ENCODE measurements at places on chromosomes 4 and X.
A peak's percentile ranks its signal among the peaks of the same experiment; 100 is the strongest.

- no peak for DNase-seq
Observed at GRCh38 chrX:73944563-73944908, 359.4 kb upstream of the ZCCHC13 start.

- DNase-seq = peak; percentile 23
Observed at GRCh38 chrX:40152741-40153344, 55.1 kb upstream of the BCOR start.

GRCh38 chr4:138521809-138522208 lies 279.7 kb upstream of the SLC7A11 start:
- no peak for DNase-seq

DNA sequence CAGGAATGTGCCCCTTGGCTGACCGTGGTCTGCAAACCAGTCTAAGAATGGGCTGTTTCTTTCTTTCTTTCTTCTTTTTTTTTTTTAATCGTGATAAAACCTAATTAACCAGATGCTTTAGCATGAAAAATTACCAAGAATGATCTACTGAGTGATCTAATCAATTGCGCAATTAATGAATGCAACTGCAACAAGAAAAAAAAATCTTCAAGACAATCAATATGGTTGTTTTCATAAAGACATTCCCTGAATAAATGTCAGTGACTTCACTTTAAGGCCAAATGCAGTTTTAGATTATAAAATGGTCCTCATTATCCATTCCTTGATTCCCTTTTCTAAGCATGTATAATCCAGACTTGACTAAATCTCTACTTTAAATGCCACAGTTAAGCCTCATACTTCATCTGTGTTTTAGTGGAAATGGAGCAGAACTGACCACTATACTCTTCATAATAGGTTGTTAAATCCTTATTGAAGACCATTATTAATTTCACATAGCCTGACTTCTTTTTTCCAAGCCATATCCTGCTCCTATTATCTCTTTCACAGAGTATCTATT lies 51.6 kb upstream of the SETD7 start:
- DNase-seq = no peak

DNA sequence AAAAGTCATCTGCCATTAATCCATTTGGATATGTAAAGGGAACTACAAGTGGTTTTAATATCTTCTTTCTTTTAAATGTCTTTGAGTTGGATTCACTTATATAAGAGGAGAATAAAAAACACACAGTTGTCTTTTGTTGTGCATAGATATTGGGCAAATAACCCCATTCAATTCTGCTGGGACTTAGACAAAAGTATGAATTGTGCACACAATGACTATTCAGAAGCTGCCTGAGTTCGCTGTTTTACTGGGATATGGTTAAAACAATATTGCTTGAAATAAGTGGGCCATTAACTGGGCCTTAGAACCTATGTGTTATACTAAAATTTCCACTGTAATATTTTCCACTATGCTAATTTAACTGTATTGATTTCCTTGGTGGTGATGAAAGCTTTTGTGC lies 71.7 kb downstream of the PCYT1B start:
- no peak for DNase-seq

DNA sequence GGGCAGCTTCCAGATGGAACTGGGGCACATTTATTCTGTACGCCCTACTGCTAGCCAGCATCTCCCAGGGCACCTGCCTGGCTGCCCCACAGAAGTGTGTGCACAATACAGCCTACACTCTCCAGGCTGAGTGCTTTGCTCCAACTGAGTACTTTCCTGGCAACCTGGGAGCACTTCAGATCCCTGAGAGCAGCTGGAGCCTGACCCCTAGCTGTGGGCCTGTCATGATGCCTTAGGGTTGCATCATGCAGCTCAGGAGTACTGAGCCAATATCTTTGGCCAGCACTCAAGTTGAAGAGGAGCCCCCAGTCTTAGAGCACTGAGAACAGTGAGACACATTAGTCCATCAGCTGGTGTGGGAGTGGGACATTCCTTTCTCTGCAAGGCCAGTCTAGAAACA lies 321.9 kb downstream of the CFAP47 start:
- no peak for DNase-seq

DNA sequence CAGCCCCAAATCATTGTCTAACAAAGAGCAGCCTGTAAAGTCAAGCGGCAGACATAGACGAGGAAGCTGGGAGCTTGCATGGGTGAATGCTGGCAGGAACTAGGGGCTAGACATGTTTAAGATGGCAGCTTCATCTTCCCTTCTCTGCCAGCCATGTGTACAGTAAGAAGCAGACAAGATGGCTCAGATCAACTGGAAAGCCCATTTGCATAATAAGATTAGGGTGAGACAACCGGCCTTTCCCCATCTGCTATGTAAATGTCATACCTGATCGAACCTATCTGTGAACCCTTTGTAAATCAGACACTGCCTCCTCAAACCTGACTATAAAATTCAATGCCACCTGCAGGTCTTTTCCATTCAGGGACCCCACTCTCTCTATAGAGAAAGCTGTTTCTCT lies 22.8 kb upstream of the HADH start:
- DNase-seq = peak; percentile 71

- no peak for DNase-seq
Observed at GRCh38 chr4:22625311-22625710, 67.4 kb upstream of the GBA3 start.

GRCh38 chr4:130486841-130487240 lies 1390.9 kb downstream of the C4orf33 start:
- no peak for DNase-seq

DNA sequence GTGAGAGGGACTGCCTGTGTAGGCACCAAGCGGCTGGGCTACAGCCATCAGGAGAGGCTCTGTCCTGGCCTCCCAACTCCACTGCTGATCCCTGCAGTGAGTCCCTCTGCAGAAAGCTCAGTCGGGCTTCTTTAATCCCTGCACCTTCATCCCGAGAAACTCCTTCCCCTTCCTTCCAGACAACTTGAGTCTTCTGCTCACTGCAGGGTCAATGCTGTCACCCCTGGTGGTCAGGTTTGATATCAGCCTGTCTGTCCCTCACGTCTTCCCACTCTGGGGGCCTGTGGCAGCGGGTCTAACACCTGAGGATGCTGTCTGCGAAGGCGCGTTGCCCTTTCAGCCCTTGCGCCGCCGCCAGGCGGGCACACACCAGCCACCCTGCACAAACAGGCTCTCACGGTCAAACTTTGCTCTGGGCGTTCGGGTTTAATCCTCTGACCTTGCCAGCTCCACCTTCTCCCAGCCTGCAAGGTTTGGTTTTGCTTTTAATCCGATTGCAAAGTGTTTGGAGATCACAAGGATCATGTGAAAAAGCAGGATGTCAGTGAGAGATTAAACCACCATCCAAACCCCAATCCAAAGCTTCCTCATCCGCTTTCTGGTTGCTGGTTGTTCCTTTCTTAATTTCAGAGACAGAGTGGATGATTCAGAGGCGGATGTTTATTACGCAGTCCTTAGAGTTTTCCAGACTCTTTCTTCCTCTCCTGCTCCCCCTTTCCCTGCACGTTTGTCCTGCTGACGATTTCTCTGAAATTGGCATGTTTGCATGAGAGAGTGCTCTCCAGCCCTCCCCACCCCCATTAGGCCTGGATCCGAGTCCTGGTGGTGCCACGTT lies 74.8 kb upstream of the SLC34A2 start:
- DNase-seq = no peak

- DNase-seq = no peak
Observed at GRCh38 chr4:67396008-67396407, 149.3 kb downstream of the CENPC start.

DNA sequence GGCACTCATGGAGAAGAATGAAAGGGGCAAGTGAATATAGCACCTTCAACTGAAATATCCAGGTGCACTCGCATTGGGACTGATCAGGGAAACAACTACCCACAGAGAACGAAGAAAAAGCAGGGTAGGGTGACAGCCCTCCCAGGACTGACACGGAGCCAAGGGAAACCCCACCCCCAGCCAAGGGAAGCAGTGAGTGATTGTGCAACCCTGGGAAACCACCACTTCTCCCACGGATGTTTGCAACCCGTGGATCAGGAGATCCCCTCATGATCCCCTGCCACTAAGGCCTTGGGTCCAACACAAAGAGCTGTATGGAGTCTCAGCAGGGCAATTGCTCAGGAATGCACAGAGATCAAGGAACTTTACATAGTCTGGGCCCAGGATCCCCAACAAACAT lies 158.5 kb upstream of the HCCS start:
- DNase-seq = no peak

GRCh38 chr4:176645246-176645960 lies 147.3 kb downstream of the VEGFC start:
- DNase-seq = no peak

- no peak for DNase-seq
Observed at GRCh38 chr4:77843628-77844027, 19.0 kb upstream of the MRPL1 start.

- no peak for DNase-seq
Observed at GRCh38 chr4:2101346-2102044, 42.4 kb downstream of the NAT8L start.

GRCh38 chr4:26088433-26088928 lies 174.5 kb downstream of the SMIM20 start:
- no peak for DNase-seq

- no peak for DNase-seq
Observed at GRCh38 chr4:80412322-80412721, 76.8 kb downstream of the CFAP299 start.

DNA sequence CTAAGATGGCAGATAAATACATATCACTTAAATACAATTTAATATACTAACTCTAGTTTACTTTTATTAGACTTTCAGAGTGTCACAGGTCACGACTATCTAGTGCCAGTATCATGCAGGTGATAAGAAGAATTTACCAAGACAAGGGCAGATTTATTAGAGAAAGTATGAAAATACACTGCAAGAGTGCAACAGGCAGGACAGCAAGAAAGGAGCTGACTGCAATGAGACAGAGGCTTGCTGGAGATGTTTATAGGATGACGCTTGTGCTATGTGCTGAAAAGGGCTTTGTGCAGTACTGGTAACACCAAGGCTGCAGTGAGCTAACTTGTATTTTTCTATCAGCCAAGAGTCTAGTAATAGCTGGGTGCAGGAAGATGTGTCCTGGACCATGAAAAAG lies 96.7 kb upstream of the QRFPR start:
- DNase-seq = no peak

- DNase-seq = no peak
Observed at GRCh38 chrX:71577682-71578081, 555 bp upstream of the GCNA start.

GRCh38 chr4:87103691-87104187 lies 116.7 kb downstream of the KLHL8 start:
- no peak for DNase-seq

- no peak for DNase-seq
Observed at GRCh38 chrX:68345025-68345424, 88.3 kb downstream of the OPHN1 start.

GRCh38 chr4:144504883-144505282 lies 141.1 kb upstream of the HHIP start:
- no peak for DNase-seq

DNA sequence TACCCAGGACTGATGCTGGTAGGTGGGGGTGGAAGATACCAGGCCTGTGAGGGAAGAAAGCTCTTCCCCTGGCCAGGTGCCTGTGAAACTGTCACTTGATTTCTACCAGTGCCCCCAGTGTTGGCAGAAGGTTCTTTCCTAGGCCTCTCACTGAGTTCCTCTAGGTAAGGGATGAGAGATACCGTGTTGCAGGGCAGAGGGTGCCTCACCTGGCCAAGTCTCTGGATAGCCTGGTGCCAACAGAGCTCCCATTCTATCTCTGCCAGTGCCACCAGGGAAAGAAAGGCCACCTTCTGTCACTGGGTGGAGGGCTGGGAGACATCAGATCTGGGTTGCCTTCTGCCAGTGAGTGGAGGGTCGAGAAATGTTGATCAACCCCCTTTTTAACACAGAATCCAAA lies 94.1 kb downstream of the RTL5 start:
- no peak for DNase-seq

DNA sequence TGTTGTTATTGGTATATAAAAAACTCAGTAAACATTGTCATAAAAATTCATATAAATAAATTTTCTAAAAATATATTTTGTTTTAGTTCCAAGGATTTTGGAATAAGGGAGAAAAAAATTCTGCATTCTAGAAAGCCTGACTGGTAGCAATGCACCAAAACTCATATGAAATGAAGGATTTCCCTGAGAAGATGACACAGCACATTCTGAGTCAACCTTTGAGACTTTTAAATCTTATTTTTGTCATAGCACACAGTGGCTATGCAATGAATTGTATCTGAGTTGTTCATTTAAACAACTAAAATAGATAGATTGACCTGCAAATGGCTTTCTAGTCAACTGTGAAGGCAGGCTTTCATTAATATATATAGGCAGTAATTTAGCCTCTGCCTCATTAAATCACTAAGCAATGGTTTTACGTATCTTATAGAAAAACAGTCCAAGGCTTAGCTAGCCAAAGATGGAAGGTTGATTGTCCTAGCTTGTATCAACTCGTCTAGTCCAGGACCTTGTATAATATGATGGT lies 239.1 kb upstream of the NEIL3 start:
- no peak for DNase-seq

All from NCI-H526 (cell line).